ENCODE measurements at places on chromosomes 7 and 10. TPM values are rescaled to one million over a fixed set of nuclear protein-coding genes. Genes with fewer than 3 reads are reported as not detected.
A peak's percentile ranks its signal among the peaks of the same experiment; 100 is the strongest.

NRCAM gene
- 0.21 TPM for total RNA-seq

OR2A7 gene
- total RNA-seq, result not detected

GATA3 gene
- 1.1 TPM for total RNA-seq

TEX36 gene
- total RNA-seq, result not detected

HOXA4 gene
- total RNA-seq, result 8.1 TPM

COL28A1 gene
- 3.4 TPM for total RNA-seq

GRCh38 chr10:131131726-131132591, 179.6 kb downstream of the TCERG1L start:
- no peak overlapping the region for H3K4me3 ChIP-seq
- DNase-seq, result no peak
- no peaks in the 10 kb centered on the region for H3K4me1 ChIP-seq
- no peak overlapping the region for H3K27ac ChIP-seq
- H3K36me3 ChIP-seq, result no peaks in the 10 kb centered on the region

GRCh38 chr7:117793521-117793920, 79.7 kb downstream of the CTTNBP2 start:
- DNase-seq, result no peak
- no peak overlapping the region for H3K27ac ChIP-seq
- H3K4me3 ChIP-seq, result no peak overlapping the region

DNA sequence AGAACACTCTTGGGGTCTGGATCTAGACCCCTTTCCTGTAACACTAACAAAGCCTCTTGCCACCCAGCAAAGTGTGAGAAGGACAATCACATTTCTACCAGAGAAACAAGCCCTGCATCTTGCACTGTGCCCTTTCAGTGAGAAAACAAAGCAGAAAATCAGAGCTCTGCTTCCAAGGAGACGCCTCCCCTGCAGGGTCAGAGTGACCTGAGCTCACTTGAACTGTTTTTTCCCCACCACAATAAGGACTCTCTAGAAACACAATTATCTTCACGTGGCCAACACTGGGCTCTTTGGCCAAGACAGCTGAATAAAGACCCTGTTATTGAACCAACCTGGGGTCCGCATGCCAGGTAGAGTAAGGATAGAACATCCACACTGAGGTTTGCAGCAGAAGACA, 30.1 kb upstream of the PRLHR start:
- H3K4me3 ChIP-seq, result no peak overlapping the region
- no peaks in the 10 kb centered on the region for H3K36me3 ChIP-seq
- no peak overlapping the region for H3K27ac ChIP-seq
- DNase-seq, result no peak

GRCh38 chr10:34031400-34031799, 696.9 kb upstream of the NRP1 start:
- no peaks in the 10 kb centered on the region for H3K36me3 ChIP-seq
- no peak overlapping the region for H3K27ac ChIP-seq
- peak; percentile 71 for DNase-seq
- H3K4me3 ChIP-seq, result no peak overlapping the region

DNA sequence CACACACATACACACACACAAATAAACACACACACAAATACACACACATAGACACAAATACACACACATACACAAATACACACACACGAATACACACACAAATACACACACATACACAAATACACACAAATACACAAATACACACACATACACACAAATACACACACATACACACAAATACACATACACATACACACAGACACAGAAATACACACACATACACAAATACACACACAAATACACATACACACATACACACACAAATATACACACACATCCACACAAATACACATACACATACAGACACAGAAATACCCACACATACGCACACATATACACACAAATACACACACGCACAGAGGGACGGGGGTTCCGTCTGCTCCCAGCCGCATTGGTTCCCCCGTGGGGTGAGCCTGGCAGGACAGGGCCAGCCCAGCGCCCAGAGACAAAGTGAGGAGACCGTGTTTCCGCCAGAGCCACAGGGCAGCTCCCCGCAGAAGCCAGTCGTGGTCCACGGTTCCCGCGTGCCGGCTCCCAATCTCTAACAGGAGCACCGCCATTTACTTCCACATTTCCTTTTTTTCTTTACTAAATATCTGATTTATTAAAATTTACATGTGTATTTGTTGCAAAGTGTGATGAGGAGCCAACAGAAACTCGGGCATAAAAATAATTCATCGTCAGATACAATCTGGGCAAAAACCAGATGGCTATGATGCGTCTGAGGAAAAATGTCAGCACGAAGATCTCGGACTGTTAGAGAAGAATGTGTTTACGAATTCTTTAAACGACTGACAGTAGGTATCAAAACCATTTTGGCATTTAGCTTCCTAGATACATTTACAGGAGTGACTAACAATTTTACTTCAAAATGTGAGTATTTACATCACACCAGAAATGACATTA, 3.1 kb upstream of the KNDC1 start:
- H3K27ac ChIP-seq, result no peak overlapping the region
- peaks cover 9% of the 10 kb centered on the region for H3K4me1 ChIP-seq
- DNase-seq, result no peak
- no peaks in the 10 kb centered on the region for H3K36me3 ChIP-seq

- no peaks in the 10 kb centered on the region for H3K27me3 ChIP-seq
- H3K27ac ChIP-seq, result no peak overlapping the region
- H3K4me3 ChIP-seq, result no peak overlapping the region
- H3K36me3 ChIP-seq, result no peaks in the 10 kb centered on the region
- DNase-seq, result no peak
Observed at GRCh38 chr10:14396411-14397048, 65.8 kb upstream of the FRMD4A start.

DNA sequence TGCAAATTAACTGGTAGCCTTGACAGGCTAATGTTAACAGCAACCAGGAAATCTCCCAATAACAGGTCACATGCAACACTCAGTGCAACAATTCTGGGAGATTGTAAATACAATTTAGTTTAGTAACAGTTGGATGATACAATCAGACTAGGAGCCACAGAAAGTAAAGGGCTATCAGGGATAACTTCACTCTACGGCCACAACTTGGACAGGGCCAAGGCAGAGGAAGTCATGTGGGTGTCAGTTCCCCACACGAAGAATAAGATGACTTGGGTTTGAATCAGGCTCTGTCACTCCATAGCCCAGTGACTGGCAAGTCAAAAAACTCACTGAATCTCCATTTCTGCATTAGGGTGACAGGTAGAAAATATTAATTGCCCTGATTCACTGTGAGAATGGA, 217.3 kb upstream of the CCDC6 start:
- no peak overlapping the region for H3K4me3 ChIP-seq
- no peaks in the 10 kb centered on the region for H3K27me3 ChIP-seq
- peaks cover 35% of the 10 kb centered on the region for H3K4me1 ChIP-seq
- no peaks in the 10 kb centered on the region for H3K36me3 ChIP-seq

DNA sequence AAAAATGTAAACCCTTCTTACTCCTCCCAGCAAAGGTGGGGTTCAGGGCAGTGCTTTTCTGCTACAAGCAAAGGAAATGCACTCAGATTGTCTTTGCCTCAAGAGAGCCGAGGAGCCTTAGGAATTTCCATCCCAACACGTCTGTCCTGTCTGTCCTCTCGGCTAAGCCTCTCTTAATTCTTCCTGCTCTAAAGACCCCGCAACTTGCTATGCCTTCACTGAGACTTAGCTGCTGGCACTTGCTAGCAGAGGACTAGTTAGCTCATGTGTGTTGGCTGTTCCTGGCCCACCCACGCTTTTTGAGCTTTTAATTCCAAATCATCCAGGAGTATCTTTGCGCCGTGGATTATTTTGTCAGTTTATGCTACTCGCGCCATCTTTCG, 481 bp upstream of the NPM3 start:
- peak overlapping the region; percentile 46 for H3K27ac ChIP-seq
- H3K4me1 ChIP-seq, result peaks cover 39% of the 10 kb centered on the region
- H3K4me3 ChIP-seq, result peak overlapping the region; percentile 86
- no peak for DNase-seq
- no peaks in the 10 kb centered on the region for H3K27me3 ChIP-seq
- H3K36me3 ChIP-seq, result peaks cover 10% of the 10 kb centered on the region

DNA sequence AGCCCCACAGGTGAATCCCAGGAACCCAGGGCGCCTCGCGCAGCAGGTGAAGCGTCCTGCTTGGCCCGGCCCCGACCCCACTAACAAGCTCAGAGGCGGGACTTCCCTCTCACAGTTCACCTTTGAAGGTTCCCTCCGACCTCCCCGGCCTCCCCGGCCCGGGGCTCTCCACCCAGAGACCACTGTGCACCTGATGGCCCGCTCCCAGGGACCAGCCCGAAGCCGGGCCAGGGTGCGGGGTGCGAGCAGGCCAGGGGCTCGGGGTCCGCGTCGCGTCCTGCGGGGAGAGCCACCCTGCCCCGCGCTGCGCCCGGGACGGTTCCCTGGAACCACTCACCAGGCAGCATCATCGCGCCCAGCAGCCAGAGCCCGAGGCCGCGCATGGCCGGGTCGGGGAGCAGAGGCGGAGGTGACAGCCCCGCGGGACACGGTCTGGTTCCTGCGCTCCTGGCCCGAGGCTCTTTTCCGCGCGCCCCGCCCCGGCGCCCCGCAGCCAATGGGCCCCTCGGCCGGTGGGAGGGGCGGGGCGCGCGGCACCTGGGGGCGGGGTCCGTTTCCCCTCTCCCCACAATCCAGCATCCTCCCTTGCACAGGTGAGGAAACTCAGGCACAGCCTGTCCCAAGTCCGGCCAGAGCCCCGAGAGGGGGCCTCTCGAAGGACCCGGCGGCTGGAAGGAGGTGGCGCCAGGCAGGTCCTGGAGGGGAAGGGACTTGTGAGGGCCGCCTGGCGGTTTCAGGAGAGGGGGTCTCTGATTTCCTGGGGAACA, at the start of gene ADAM8:
TSS of gene ADAM8 (minus strand) at position 434 of the 767 bp plus-strand sequence. CDS start at position 383, 51 bp downstream.
- H3K4me3 ChIP-seq, result peak within 1 kb of the TSS; percentile 15
- no peak for DNase-seq
- peaks cover 4% of the 10 kb centered on the region for H3K36me3 ChIP-seq
- H3K27me3 ChIP-seq, result peaks cover 29% of the 10 kb centered on the region
- no peaks in the 10 kb centered on the region for H3K4me1 ChIP-seq

DNA sequence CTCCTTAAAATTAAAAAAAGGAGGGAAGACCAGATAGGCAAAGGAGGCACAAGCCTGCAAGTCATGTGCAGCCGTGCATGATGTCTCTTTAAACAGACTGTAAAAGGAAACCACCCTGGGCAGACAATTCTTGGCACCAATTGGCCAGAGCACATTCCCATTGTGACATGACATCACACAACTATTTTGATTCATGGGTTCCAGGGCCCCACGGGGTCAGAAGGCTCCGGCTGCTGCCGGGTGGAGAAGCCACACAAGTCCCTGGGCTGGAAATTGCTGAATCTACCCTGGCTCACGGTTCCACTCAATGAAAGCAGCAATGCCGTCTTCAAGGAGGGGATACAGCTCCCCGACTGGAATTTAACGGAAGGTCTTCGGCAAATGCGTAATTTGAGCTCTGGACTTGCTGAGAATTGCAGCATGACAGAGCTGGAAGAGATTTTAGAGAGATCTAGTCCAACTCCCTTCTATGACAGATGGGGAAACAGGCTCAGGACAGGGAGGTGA, 140.5 kb downstream of the PRKAG2 start:
- no peaks in the 10 kb centered on the region for H3K27me3 ChIP-seq
- no peaks in the 10 kb centered on the region for H3K36me3 ChIP-seq
- peak; percentile 88 for DNase-seq
- peak overlapping the region; percentile 88 for H3K27ac ChIP-seq
- peak overlapping the region; percentile 58 for H3K4me3 ChIP-seq
- H3K4me1 ChIP-seq, result peaks cover 21% of the 10 kb centered on the region
